Eye (tissue), 1 donor: ENCODE measurements at places on chromosomes 4 and X.

DNA sequence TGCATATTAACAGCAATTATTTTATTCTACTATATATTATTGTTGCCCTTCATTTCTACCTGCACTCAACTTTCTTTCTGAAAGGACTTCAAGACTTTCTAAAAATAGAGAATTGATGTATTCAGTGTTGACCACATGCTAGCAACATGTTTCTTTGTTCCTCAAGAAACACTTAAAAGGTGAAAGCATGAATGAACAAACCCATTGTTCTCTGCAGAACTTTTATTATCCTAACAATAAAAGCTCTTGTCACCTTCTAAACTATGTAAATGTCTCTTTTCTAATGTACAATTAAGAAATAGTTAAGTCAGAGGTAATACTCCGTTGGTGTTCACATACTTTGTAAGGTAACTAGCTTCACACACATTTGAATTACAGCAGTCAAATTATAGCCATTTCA, 638.7 kb downstream of the FSTL5 start:
- no peak for DNase-seq

DNA sequence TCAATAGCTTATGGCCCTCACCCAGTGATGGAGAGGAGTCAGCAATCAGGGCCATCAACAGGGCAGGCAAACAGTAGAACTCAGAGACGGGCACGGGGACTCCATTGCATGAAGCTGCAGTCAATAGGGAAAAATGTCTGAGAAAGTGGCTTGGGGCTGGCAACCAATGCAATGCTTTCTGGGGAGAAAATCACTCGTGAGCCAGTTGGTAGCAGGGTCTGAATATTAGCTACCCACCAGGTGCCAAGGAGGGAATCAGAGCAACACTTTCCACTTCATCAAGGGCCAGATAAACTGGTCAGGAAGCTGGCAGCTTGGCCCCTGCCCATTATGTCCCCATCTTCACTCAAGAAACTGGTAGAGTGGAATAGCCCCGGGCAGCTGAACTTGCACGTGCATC, 80.7 kb downstream of the STARD8 start:
- no peak for DNase-seq

DNA sequence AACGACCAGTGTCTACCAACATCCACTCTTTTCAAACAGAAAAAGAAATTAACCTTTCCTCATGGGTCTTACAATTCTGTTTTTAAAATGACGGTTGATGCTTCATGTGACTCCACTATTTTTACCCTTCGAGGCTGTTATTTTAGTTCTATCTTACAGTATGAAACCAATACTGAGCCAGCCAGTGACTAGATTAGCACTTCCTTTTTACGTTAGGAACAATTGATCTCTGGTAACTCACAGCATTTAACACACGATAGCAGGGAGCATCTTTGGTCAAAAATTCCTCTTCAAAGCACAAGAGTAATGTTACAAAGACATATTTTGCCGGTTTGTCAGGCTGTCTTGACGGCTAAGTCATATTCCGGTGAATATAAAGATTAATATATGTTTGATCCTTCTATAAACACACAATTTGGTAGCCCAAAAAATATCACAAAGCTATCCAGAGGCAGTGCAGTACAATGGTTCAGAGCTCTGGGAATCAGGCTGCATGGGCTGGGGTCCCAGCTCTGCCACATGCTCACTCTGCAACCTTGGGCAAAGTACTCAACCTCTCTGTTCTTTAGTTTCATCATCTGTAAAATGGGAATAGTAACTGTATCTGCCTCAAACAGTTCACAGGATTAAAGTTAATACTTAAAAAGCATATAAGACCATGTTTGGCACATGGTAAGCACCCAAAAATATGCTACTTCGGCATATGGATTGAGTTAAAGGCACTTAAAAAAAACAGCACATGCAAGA, 62.9 kb upstream of the TXK start:
- no peak for DNase-seq

GRCh38 chr4:81577392-81577791, 105.7 kb upstream of the RASGEF1B start:
- DNase-seq: no peak

- DNase-seq: no peak
These were observed 26.8 kb downstream of the ATP7A start for GRCh38 chrX:77937291-77937690.

DNA sequence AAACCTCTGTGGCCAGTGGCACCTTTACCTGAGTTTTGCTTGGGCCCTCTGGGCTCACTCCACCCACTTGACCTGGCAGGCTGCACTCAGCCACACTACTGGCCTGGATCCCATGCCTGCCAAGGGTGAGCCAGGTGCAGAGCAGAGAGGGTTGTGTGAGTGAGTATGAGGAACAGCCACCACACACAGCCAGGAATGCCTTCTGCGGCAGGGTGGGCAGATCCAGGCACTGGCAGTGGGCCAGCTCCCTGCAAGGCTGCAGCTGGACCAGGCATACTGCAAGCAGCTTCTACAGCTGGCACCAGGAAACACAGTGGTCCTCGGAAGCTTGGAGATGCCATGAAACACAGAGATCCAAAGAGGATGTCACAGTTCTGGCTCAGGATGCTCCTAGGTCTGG, 570.1 kb upstream of the ACTRT1 start:
- no peak for DNase-seq

GRCh38 chr4:56042225-56042624, 93.5 kb downstream of the CEP135 start:
- no peak for DNase-seq

GRCh38 chr4:17636696-17637622, 22.5 kb downstream of the MED28 start:
- DNase-seq: peak; percentile 87

DNA sequence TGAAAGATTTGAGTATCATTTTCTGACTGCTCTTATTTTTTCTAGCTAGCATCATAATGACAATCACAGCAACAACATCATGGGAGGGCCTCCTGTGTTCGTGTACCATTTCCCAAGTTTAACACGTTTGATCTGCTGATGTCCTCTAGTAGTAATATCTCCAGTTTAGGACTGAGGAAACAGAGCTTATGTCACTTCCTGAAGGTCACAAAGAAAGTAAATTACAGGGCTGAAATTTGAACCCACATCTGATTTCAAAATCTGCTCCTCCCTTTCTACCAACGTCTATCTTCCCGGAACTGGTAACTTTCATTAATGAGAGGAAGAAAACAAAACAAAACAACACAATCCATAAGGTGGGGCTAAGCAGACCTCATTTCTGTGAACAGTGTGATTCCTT, 302.7 kb downstream of the PACRGL start:
- no peak for DNase-seq

- no peak for DNase-seq
These were observed 30.0 kb upstream of the BLTP1 start for GRCh38 chr4:122122083-122122482.

GRCh38 chrX:78624426-78624825, 34.7 kb downstream of the RTL3 start:
- DNase-seq: no peak

DNA sequence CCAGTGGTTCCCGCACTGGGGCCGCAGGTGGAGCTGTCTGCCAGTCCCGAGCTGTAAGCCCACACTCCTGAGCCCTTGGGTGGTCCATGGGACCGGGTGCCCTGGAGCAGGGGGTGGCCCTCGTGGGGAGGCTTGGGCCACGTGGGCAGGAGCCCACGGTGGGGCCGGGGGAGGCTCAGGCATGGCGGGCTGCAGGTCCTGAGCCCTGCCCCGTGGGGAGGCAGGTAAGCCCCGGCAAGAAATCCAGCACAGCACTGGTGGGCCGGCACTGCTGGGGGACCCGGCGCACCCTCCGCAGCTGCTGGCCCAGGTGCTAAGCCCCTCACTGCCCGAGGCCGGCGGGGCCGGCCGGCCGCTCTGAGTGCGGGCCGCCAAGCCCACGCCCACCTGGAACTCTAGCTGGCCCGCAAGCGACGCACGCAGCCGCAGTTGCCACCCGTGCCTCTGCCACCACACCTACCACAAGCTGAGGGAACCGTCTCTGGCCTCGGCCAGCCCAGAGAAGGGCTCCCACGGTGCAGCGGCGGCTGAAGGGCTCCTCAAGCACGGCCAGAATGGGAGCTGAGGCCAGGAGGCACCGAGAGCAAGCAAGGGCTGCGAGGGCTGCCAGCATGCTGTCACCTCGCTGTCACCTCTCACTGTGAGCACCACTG, 2.0 kb upstream of the METAP1 start:
- DNase-seq: no peak

DNA sequence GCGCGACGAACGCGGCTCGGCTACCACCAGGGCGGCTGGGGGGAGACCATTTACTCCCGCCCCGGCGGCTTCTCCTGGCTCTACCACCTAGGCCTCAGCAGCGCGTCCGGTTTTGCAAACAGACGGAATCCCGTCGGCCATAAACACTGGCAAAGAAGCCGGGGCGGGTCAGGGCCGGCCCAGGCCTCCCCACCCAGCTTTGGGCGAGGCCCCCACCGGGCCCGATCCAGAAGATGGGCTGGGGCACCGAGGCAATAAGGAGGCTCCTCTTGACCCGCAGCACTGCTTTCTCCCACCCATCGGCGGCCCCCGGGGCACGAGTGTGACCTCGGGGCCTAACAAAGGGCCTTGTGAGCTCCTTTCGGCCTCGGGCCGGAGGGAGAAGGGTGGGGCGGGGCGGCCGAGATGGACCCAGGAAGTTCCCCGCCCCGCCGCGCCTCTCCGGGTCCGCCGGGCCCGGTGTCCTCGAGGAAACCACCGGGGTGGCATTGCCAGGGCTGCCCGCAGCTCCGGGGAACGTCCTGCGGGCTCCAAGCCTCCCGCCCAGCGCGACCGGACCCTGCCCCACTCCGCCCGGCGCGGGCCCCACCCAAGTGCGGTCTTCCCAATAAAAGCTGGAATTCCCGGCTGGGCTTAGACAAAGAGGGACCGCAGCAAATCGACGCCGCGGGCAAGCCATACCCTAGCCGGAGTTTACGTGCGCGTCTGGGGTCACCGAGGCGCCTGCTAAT, 5.9 kb downstream of the BCOR start:
- DNase-seq: peak; percentile 31

- peak; percentile 69 for DNase-seq
These were observed 1282.3 kb upstream of the TENM3 start for GRCh38 chr4:180960743-180961401.

- DNase-seq: no peak
These were observed 97.7 kb downstream of the NFKB1 start for GRCh38 chr4:102598762-102599374.

DNA sequence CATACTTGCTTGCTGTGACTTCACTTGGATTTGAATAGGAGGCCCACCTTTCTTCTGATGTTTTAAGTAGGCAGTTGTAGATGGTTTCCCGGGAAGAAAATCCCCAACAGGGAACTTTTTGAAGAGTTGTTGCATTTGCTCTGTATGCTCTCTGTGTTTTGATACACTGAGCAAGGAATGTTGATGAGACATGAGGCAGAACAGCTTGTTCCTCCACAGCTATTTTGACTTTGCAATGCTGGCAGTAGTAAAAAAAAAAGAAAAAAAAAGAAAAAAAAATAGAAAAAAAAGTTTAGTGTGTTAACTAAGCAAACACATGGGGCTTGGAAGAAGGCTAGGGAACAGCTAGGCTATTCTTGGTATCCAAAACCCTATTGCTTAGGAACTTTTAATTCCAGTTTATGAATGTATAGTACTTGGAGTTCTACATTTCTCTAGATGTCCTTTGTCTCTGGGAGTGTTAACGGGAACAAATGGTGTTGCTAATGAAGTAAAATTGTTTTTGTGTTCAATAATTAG, 23.4 kb upstream of the PAQR3 start:
- DNase-seq: no peak

DNA sequence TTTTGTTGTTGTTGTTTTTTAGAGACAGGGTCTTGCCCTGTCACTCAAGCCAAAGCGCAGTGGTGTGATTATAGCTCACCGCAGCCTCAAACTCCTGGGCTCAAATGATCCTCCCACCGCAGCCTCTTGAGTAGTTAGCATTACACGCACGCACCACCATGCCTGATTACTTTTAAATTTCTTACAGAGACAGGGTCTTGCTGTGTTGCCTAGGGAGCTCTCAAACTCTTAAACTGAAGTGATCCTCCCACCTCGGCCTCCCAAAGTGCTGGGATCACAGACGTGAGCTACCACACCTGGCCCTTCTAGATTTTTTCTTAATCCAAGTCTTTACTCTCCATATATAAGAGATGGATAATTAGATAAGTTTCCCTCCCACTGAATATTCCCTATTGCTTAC, 29.2 kb downstream of the FNIP2 start:
- no peak for DNase-seq

DNA sequence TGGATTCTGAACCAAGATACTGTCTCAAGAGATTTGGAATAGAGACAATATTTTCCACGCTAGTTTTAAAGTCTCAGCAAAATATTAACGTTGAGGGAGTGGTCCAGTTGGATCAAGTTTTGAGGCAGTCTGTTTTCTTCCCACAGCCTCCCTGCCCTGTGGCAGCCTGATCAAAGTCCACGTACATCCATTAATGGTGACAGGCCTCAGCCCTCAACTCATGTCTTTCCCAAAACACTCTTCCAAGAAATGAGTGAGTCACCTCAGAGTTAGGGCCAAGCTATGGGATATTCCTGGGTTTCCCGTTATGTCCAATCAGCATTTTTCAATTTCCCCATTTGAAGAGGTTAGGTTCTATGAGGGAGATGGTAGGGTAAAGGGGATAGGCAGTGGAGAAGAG, 28.5 kb downstream of the EGFL6 start:
- peak; percentile 6 for DNase-seq

DNA sequence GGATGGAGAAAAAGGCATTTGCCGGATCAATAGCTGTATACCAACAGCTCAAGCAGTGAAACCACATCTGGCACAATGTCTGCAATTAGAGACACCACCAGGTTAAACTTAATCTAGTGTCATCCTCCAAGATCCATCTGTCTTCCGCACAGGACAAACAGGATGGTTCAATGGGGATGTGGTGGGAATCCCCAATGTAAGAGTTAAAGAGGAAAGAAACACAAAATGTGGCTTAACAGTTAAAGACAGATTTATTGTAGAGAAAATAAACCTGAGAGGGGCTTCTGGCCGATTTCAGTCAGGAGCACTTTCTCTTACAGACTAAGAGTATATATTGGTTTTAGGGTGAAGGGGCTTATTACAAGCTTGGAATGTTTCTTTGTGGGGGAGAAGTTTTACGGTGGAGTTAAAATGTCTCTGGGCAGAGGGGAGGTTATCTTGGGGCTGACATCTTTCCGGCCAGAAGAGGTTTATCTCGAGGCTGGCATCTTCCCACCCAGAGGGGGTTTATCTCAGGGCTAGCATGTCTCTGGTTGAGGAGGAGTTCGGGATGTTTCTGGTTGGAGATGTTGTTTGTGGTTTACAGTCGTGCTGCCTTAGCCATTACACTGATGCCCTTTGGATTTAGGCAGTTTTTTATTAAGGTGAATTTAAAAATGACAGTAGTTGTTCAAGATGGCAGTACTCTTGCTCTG, 61.7 kb downstream of the KANTR start:
- no peak for DNase-seq

GRCh38 chrX:20459410-20460350, 193.0 kb upstream of the RPS6KA3 start:
- no peak for DNase-seq

GRCh38 chr4:3388471-3389232, 53.1 kb upstream of the HGFAC start:
- DNase-seq: peak; percentile 82

GRCh38 chr4:24116107-24116506, 226.3 kb upstream of the PPARGC1A start:
- DNase-seq: no peak
